Activated CD4-positive, alpha-beta T cell treated with anti-CD3 and anti-CD28 coated beads, Interleukin-2, amount 10 ng/mL, durations not matched to agents 7 days and 5 days (primary cell): ENCODE measurements at places on chromosomes 11 and 22. TPM values are rescaled to one million over a fixed set of nuclear protein-coding genes. Genes with fewer than 3 reads are reported as not detected.

MMP8 gene
- not detected for total RNA-seq

APOA4 gene
- not detected for total RNA-seq

FAM118A gene
- total RNA-seq: 35.6 TPM

PATE4 gene
- not detected for total RNA-seq

GRCh38 chr11:60563553-60564235 is 48.5 kb downstream of the MS4A13 start:
- DNase-seq: no peak
- peaks cover 4% of the 10 kb centered on the region for H3K36me3 ChIP-seq
- H3K4me3 ChIP-seq: no peak overlapping the region
- peaks cover 2% of the 10 kb centered on the region for H3K27me3 ChIP-seq
- H3K27ac ChIP-seq: peak overlapping the region; percentile 39
- H3K4me1 ChIP-seq: peaks cover 2% of the 10 kb centered on the region

DNA sequence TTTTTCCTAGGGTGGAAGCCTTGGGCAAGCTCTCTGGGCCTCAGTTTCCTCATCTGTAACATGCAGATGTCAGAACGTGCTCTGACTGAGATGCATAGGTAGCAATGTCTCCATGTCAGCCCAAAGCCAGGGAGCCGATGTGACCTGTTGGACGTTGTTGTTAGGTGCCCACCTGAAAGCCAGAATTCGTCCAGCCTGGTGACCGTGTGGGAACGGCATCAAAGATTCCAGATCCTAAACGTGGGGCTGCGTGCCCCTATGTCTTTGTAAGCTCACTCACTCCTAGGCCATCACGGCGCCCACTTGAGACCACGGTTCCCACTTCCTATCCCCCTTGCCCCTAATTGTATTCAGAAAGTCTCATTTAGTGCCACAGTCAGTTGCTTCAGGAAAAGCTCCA is 48.2 kb downstream of the FBLN1 start:
- no peaks in the 10 kb centered on the region for H3K4me1 ChIP-seq
- no peak overlapping the region for H3K27ac ChIP-seq
- DNase-seq: no peak
- no peaks in the 10 kb centered on the region for H3K36me3 ChIP-seq

DNA sequence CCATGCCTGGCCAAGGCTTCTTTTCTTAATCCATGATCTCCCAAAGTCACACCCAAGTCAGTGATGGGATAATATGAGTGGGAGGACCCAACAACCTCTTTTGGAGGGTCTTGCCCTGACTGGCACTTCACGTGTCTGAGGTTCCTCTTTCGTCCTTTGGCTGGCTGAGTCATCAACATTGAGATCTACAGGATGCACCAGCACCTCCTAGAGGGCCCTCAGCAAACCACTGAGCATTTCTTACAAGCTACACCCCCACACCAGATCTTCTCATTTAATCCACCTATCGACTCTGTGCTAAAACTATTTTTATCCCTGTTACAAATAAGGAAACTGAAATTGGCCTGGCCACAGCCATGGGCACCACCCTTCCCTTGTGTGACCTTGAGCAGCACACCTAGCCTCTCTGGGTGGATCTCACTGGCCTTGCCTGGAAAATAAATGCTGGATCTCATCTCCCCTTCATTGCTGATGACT is 63.4 kb downstream of the FLI1 start:
- peak; percentile 76 for DNase-seq
- H3K27ac ChIP-seq: peak overlapping the region; percentile 82
- no peaks in the 10 kb centered on the region for H3K27me3 ChIP-seq
- peaks cover 78% of the 10 kb centered on the region for H3K36me3 ChIP-seq

DNA sequence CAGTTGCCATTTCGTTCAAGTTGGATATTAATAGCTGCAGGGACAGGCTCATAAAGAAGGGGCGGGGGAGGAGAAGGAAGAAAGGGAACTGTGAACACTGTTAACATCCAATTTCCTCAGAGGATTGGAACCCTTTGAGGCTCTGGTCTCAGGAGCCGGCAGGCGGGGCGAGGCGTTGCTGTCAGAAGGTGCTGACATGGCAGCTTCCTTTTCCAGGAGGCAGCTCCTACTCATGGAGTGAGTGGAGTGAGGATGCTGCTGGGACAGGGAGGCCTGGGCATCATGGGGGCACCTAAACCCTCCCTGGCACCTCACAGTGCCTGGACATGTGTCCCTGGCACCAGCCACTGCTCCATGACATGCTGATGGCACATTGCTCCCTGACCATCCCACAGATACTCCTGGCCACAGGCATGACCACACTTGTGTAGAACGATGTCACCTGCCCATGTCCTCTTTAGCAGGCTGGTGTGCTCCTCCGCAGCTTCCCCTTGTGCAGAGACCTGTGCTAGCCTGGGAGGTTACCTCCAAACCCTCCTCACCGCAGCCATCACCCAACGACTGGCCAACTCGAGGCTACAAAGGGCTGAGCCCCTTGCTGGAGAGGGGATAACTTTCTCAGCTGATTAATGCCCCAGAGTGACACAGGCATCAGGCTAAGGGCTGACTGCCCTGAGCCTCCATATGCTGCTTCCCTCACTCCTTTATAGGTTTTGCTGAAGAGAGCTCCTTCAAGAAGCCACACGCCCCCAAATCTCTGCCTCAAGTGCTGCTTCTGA is 79.6 kb upstream of the NECTIN1 start:
- no peaks in the 10 kb centered on the region for H3K27me3 ChIP-seq
- no peaks in the 10 kb centered on the region for H3K36me3 ChIP-seq

GRCh38 chr11:8082391-8083087 is 1.5 kb downstream of the TUB start:
- H3K36me3 ChIP-seq: no peaks in the 10 kb centered on the region
- no peak overlapping the region for H3K4me3 ChIP-seq
- H3K4me1 ChIP-seq: peaks cover 2% of the 10 kb centered on the region
- no peak overlapping the region for H3K27ac ChIP-seq
- DNase-seq: no peak
